LHCN-M2 (cell line): ENCODE measurements at places on chromosomes 13 and 19. TPM values are rescaled to one million over a fixed set of nuclear protein-coding genes. Genes with fewer than 3 reads are reported as not detected.

The TMEM145 gene
- total RNA-seq: 1.7 TPM in 1 of 2 replicates, not detected in the other

The NUCB1 gene
- 213 and 221 TPM in 2 replicates for total RNA-seq

The CEACAM4 gene
- not detected in 2 replicates for total RNA-seq

The IZUMO2 gene
- total RNA-seq: not detected in 2 replicates

DNA sequence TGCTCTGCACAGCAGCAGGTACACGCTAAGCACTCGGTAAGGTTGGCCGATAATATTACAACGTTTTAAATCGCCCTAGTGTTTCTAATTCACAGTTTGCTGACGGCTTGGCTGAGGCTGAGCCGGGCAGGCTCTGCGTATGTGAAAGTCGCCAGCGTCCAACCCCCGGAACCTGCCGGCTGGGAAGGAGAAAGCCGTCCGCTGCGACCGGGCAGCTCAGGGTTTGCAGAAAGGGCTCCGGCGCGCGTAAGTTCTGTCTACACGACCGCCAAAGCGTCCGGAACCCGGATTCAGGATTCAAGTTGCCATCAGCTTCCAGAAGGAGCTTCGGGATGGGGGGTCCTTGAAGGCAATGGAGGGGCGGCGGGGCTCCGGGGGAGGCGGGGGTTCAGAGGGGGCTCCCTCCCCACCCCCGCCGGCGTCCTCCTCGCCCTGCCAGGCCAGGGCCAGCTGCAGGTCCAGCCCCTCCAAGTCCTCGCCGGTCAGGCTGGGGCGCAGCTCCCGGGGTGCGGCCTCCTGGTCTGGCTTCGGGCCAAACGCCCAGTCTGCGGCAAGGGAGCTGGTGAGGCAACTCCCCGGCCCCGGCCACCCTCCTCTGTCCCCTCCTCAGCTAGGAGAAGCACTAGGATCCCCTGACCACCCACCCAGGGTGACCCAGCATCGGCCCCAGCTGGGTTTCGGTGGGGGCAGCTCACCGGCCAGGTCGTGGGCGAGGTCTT lies 575 bp downstream of the SMIM44 start:
- DNase-seq: no peak

The CGB8 gene
- total RNA-seq: 2.1 TPM in 1 of 2 replicates, not detected in the other

DNA sequence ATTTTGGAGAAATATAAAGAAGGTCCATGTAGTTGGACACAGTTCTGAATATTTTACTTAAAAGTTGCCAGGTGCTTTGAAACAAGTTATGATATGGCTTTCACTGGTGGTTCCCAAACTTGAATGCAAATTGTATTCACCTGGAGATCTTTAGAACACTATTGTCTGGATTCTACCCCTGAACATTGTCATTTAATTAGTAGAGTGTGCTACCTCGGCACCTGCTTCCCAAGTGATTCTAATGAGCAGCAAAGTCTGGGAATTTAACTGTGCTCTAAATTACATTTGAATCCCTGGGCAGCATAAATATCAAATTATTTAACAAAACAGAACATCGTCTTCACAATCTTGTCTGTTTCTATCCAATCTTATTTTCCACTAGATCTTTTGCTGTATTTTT lies 2483.3 kb downstream of the PCDH9 start:
- no peak for DNase-seq

The NLRP5 gene
- total RNA-seq: not detected in 2 replicates

- DNase-seq: peak; percentile 22
Observed at GRCh38 chr19:40165362-40165937, 25.8 kb upstream of the MAP3K10 start.

GRCh38 chr13:46743191-46743590 lies 53.8 kb downstream of the ESD start:
- DNase-seq: no peak

The CNFN gene
- total RNA-seq: not detected in 2 replicates

DNA sequence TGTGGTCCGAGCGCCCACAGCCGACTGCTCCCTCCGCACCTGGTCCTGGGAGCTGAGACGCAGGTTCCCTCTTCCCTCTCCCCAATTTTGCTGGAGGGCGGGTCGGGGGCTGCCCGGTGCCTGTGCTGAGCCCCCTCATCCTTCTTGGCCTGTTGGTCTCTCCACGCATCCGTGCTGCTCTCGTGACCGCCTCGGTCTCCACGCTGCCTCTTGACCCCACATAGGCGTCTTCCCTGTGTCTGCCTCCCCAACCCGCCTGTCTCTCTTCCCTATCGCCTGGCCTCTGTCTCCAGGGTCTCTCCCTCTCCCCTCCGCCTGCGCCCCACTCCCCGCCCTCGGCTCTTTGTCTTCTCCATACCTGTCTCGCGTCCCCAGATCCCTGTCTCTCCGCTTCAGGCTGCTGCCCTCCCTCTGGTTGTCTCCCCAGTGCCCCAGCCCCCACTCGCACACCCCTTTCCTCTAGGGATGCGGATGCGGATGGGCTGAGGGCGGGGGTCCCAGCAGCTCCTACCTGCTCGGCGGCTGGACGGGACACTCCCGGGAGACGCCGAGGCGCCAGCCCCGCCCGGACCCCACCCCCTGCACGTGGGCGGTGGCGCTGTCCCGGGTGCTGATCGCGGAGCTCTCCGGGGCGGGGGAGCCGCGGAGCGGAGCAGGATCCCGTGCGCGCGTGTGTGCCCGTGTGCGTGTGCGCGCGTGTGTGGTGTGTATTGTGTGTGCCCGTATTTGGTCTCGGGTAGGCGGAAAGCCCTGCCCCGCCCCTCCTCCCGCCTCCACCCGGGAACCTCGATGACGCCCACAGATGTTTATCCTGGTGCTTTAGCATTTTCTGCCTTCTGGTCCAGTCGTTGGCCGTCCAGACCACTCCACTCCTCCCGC lies at the start of gene SYT5:
TSS of gene SYT5 (minus strand) at position 684 of the 879 bp plus-strand sequence. CDS start 1,248 bp downstream, outside the sequence.
- DNase-seq: no peak

- no peak for DNase-seq
Observed at GRCh38 chr13:48928757-48929430, 46.8 kb upstream of the FNDC3A start.

The PLK5 gene
- total RNA-seq: not detected in 2 replicates

DNA sequence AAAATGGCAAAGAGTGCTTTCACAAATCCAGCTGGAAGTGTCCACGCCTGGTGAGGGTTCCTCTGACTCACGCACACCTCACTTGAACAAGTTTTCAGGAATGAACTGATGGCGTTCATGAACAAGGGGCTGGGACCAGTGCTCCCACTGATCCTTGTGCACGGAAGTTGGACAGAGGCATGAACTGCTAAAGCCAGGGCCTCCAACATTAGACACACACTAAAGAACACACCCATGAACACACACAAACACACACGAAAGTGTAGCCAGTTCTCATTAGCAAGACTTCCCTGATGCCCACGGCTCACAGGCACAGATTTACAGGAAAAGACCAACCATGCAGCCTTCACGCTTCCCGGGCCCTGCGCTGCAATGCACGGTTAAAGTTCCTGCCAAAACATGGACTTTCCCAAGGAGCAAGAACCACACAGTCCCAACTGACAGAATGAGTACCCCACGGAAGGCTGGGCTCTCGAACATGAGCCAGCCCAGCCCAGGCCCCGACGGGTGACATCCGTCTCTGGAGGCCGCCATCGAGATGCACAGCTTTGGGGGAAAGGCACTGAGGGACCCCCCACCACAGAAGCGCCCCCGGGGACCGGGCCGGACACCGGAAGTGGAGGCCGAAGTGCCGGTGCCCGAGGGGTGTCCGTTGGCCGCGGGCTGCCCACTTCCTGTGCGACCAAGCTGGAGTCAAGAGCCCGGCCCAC lies 808 bp downstream of the DNMT1 start:
- DNase-seq: peak; percentile 56

DNA sequence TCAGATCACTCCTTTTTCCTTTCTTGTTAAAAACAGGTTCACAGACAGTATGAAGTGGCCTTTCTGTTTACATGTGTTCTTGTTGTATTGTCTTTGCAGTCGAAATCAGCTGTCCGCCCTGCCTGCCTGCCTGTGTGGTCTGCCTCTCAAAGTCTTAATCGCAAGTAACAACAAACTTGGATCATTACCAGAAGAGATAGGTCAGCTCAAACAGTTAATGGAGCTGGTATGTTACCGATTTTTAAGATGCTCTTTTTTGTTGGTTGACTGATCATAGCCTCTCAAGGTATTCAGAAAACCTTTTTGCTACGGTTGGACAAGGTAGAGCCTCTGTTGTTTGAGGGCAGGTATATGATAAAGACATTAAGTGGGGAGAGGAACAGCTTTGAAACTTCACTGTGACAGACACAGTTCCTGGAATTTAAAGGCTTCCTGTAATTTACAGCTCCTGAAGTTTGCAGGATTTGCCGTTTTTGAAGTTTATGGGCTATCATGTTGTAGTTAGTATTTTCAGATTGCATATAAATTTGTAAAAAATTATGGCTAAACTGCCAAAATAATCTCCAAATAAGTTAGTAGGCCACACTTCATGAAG lies 116.1 kb downstream of the LRCH1 start:
- DNase-seq: no peak

- DNase-seq: no peak
Observed at GRCh38 chr13:45352031-45352430, 11.0 kb upstream of the TPT1 start.

DNA sequence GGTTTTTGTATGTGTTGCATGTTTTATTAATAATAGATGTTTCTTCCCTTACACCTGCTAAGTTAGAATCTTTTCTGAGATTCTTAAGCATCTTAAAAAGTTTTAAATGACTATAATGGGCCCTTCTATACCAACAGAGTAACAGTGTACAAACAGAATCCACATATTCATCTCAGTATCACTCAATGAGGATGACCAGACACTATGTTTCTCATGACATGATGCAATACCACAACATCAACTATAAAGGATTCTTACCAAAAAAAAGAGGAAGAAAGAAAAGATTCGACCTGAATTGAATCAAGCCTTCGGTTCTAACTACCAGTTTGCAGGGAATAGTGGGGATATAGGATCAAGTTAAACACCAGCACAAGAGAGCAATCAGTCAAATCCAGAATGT lies 56.5 kb downstream of the INTS6 start:
- no peak for DNase-seq

The KIR3DL1 gene
- not detected in 2 replicates for total RNA-seq

- DNase-seq: peak; percentile 99
Observed at GRCh38 chr19:41225238-41226052, 6.4 kb downstream of the AXL start.

GRCh38 chr13:40878823-40879222 lies 89.4 kb downstream of the SLC25A15 start:
- no peak for DNase-seq

DNA sequence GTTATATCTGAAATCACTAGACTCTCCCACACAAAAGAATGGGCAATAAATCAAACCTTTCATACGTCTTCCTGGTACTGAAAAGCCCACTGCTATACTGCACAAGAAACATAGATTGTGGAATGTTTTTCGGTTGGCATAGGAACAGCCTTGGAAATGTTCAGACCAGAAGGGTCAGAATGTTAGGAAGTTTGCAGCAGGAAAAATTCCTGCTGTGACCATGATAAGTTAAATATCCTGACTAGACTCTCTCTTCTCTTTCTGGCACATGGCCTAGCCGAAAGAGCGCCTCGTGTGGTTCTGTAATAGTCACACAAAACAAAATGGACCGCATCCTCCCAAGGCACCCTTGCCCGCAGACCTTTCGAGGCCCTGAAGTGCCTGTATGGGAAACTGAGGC lies 427.2 kb downstream of the COG6 start:
- DNase-seq: no peak

- no peak for DNase-seq
Observed at GRCh38 chr19:19348266-19348665, 27.6 kb downstream of the MAU2 start.

DNA sequence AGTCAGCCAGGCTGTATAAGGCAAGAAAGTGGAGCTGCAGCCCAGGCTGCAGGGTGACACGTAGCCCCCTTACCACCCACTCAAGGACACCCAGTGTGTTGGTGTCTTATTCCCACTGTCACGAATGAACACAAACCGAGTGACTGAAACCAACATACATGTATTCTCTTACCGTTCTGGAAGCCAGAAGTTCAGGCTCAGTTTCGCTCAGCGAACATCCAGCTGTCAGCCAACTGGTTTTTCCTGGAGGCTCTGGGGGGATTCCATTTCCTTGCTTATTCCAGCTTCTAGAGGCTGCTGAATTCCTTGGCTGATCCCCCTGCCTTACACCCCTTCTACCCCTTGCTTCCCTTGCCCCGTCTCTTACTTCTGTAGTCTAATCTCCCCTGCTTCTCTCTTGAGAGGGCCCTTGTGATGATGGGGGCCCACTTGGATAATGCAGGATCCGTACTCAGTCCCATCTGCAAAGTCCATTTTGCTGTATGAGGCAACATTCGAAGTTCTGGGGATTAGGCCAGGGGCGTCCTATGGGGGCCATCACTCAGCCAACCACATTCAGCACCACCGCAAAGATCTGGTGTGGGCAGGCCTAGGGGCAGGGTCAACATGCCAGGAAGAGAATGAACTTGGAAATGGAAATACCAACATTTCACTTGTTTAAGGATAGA lies 47.3 kb upstream of the MTIF3 start:
- no peak for DNase-seq

The TMEM255B gene
- total RNA-seq: 7.4 and 9.1 TPM in 2 replicates

- DNase-seq: peak; percentile 32
Observed at GRCh38 chr19:37966211-37966661, 59.2 kb downstream of the SIPA1L3 start.

DNA sequence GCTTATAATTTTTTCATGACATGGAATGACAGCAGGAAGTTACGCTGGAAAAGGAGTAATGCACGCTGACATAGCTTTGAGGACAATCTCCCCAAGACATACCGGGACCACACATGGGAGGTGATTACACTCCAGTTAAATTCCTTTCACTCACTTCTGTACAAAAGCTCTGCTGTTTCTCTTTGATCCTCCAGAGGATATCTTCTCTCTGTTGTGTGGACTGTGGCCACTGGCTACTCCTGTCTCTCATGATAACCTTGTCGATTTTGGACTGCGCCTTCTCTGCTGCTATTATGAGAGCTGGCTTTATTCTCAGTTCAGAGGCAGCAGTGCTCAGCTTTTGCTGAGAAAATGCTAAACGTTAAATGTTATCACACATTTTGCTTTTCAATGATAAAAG lies 464.6 kb downstream of the FGF9 start:
- DNase-seq: no peak

DNA sequence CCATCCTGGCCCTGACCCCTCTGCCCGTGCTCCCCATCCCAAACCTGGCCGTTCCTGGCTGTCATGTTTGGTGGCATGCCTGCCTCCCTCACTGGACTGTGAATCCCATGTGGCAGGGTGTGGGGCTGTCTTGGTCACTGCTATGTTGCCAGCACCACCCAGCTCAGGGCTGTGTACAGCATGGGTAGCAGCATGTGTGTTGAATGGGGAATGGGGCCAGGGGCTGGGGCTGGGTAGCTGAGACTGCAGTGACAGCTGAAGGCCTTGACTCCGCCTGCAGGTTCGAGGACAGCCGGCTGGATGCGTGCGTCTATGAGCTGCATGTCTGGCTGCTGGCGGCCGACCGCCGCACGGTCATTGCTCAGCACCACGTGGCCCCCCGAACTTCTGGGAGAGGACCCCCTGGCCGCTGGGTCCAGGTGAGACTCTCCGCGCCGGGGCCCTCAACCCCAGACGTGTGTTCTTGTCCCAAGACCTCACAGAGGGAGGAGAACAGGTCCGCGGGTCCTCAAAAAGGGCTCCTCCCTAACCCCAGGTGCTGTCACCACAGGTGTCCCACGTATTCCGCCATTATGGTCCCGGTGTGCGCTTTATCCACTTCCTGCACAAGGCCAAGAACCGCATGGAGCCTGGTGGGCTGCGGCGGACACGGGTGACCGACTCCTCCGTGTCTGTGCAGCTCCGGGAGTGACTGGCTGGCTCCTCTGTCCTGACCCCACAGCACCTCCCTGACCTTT lies 3.5 kb downstream of the NCCRP1 start:
- DNase-seq: no peak

- no peak for DNase-seq
Observed at GRCh38 chr19:7263521-7263920, 30.7 kb downstream of the INSR start.

GRCh38 chr13:108439556-108439955 lies 170.0 kb downstream of the TNFSF13B start:
- DNase-seq: no peak

The MATK gene
- not detected in 2 replicates for total RNA-seq

The ZNF285 gene
- total RNA-seq: 1.4 and 2.2 TPM in 2 replicates
